Stimulated activated CD8-positive, alpha-beta memory T cell treated with anti-CD3 and anti-CD28 coated beads, Interleukin-4, amount 100 ng/mL, for 4 hours (primary cell): ENCODE measurements at places on chromosomes 7 and 10.

DNA sequence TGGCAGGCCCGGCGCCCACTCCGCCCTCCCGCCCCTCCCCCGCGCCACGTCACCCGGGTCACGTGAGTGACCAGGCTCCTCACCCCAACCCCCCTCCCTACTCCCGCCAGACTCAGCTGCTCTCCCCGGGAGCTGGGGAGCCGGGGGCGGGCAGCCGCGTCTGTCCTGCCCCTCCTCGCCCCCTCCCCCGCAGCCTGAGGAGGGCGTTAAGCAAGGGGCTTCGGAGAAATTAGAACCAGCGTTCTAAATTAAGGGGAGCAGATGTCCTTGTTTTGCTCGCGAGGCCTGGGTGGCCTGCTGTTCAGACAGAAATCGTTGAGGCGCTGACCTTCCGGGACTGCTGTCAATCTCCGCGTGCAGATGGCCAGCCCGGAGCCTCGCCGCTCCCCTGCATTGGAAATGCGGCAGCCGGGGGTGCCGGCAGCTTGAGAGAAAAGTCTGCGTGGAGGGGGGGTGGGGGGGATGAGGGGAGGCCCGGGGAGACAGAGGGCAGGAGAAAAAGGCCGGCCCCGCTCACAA is 102.2 kb upstream of the ZNF438 start:
- DNase-seq: peak; percentile 42

- no peak for DNase-seq
These were observed 132.5 kb downstream of the SORBS1 start for GRCh38 chr10:95428701-95429100.

DNA sequence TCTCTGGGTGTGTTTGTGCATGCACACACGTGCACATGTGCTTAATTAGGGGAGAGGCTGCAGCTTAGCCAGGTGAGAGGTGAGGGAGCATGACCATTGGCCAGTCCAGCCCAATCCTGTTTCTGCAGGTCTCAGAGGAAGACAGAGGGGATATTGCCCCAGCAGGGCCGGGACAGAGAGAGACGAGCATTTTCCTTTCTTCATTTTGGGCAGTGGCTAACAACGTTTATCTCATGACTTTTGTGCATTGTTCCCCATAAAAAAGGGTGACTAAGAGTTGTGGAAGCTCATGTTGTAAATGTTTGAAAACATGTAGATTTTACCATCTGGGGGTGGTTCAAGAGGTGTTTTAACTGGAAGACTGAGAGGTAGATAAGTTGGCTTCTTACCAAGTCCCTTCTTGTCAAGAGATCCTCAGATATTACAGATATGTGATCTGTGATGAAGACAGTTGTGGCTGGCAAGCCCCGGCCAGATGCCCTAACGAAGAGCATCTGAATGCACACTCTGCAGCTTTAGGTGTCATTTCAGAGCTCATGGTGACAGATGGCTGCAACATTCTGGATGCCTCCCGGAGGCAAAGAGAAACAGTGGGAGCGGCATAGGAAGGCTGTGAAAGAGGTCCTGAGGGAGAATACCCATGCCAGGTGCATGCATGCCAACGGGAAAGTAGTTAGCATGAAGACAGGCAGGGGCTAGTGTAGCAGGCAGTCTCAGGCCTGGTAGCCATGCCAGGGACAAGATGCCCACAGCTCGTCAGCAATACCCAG is 16.7 kb upstream of the DMBT1 start:
- DNase-seq: no peak

GRCh38 chr7:26213807-26214515 is 12.4 kb downstream of the CBX3 start:
- DNase-seq: no peak

DNA sequence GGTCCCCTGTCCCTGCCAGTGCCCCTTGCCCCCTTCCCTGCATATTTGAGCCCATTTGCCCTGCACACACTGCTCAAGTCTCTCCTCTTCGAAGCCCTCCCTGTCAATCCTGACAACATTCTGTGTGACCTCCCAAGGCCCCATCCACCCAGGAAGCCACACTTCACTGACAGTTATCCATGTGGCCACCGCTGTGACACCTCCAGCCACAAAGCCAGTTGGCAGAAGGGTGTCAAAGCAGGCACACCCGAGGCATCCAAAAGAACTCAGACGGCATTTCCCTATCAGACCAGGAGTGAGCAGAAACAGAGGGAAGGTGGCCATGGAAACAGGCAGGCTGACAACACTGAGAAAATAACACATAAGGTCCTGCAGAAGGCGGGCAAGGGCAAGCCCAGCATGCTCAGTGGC is 4.6 kb downstream of the POLM start:
- no peak for DNase-seq

- no peak for DNase-seq
These were observed 202.2 kb downstream of the DNAJB9 start for GRCh38 chr7:108771853-108772252.

GRCh38 chr7:19378345-19378714 is 233.1 kb upstream of the FERD3L start:
- no peak for DNase-seq

- no peak for DNase-seq
These were observed 22.2 kb upstream of the LYZL1 start for GRCh38 chr10:29266641-29267040.

GRCh38 chr10:70167246-70167645 is 3.1 kb downstream of the SAR1A start:
- no peak for DNase-seq

DNA sequence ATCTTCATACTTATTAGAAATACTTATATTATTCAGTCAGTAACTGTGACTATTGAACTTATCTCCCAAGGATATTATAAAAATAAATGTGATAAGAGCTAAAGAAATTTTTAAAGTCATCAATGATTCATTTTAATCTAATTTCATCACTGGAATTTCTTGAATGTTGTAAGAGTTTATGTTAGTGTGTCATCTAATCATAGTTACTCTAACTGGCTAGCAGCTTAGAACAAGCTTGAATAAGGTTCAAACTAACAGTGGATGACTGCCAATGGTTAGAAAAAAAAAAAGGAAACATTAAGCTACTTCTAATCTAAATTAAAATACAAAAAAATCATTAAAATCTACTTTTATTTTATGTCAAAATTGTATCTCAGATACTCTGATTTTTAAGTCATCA is 1066.3 kb downstream of the CNTNAP2 start:
- no peak for DNase-seq

GRCh38 chr7:98996150-98996552 is 117.8 kb downstream of the TRRAP start:
- no peak for DNase-seq

DNA sequence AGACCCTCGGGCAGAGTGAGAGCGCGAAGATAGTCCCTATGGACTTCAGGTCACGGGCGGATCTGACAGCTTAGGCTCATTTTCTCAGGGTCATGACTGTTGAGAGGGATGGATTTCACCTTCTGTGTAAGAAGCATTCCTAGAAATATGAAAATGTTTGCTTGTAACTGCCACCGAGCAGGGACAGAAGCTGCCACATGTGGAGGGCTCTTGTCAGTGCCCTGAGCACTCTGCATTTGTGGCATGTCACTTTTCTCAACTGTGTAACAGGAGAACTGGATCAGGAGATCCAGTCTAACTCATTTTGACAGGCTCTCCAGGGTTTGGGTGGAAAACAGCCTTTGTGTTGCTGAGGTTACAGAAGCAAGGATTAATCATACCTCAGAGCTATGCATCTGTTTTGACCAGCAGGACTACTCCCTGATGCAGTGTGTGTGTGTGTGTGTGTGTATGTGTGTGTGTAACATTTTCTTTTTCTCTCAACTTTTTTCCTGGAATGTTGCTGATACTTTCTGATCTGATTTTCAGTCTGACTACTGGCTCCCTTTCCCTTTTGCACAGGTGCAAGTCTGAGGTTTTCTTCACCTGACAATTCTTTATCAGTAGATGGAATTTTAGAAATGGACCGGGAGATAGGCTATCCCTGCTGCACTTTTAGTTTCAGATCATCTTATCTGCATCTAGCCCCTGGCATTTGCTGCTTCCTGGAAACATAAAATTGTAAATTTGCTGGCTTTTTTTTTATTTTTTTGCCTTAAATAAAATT is 183.3 kb downstream of the STK31 start:
- no peak for DNase-seq

- DNase-seq: no peak
These were observed 3.7 kb downstream of the STX1A start for GRCh38 chr7:73715648-73716317.

- no peak for DNase-seq
These were observed 229.7 kb downstream of the ELMO1 start for GRCh38 chr7:37218956-37219355.

DNA sequence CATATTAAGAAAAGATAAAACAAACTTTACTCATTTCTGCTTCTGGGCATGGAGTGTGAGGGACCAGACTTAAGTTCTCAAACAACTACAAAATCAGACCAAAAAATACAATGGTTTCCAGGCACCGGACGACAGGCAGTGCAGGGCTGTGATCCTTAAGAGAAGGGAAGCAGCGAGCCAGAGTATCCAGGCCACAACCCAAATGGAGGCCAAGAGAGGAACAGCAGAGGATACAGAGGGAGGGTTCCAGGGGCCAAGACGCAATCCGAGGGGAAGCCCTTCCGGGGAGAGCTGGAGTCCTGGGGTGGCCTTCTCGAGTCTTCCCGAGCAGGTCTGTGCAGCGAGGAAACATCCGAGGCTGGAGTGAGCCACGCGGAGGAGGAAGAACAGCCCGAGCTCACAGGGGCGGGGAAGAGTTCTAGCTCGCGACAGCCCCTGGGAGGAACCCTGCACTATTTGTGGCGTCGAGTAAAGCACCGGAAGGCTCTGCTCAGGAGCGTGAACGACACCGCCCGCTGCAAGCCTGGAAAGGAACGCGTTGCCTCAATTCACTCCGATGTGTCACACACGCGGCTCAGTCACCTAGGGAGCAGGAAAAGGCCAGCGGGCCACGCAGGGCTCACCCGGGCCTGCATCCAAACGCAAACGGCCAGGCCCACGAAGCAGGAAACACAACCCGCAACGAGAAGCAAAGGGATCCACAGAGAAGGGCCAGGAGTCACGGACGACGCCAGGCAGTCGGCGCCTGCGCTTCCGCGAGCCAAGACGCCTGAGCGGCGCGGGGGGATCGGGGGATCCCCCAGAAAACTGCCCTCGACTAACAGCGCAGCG is 933 bp upstream of the RNF32 start:
- no peak for DNase-seq

DNA sequence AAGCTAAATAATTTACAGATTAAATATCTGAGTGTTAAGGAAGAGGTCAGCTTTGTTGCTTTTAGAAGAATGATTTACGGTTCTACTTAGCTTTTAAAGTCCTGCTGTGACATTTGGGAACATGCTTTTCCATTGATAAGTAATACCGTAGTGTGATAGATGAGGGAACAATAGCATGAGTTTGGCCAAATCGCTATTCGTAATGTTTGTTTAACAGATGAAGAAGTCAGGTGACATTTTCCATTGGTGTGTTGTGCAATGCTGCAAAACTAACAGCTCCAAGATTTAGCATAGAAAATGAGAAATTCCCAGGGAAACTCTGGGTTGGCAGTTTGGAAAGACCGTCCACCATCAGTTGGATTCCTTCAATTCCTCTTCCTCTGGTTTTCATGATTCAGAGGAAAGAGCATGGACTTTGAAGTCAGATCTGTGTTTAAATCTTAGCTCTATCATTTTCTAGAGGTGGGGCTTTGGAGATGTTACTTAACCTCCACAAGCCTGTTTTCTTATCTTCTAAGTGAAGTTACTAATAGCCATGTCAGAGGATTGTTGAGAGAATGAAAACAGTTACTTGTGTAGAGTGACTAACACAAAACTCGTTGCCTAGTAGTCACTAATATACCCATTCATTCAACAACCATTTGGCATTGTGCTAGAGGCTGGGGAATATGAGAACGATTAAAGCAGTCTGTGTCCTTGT is 140.4 kb upstream of the BMPER start:
- no peak for DNase-seq

DNA sequence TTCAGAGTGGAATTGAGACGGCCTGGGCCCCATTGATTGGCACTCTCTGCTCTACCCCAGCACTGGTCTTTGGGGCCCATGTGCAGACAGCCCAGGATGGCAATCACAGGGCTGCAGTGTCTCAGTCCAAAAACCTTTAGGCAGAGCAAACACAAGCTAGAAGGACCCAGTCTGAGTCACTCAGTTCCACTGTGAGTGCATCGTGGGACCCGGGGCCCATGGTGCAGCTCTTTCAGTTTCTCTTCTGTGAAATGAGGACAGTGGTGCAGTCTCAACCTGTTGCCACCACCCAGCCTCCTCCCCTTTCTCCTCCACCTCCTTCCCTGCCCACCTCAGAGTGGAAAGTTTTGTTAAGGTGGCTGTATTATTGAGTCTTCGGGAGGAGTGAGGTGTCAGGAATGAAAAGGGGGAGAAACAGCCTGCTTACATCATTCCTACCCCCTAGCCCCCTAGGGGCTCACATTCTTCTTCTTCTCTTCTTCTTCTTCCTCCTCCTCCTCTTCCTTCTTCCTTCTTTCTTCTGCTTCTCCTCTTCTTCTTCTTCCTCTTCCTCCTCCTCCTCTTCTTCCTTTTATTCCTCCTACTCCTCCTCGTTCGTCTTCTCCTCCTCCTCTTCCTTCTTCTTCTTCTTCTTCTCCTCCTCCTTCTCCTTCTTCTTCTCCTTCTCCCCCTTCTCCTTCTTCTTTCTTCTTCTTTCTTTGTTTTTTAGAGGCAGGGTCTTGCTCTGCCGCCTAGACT is 19.5 kb upstream of the CARD11 start:
- DNase-seq: peak; percentile 54

- no peak for DNase-seq
These were observed 37.2 kb upstream of the RAPGEF5 start for GRCh38 chr7:22393913-22394729.

- no peak for DNase-seq
These were observed 1248.5 kb upstream of the LRRN3 start for GRCh38 chr7:109842386-109842785.

DNA sequence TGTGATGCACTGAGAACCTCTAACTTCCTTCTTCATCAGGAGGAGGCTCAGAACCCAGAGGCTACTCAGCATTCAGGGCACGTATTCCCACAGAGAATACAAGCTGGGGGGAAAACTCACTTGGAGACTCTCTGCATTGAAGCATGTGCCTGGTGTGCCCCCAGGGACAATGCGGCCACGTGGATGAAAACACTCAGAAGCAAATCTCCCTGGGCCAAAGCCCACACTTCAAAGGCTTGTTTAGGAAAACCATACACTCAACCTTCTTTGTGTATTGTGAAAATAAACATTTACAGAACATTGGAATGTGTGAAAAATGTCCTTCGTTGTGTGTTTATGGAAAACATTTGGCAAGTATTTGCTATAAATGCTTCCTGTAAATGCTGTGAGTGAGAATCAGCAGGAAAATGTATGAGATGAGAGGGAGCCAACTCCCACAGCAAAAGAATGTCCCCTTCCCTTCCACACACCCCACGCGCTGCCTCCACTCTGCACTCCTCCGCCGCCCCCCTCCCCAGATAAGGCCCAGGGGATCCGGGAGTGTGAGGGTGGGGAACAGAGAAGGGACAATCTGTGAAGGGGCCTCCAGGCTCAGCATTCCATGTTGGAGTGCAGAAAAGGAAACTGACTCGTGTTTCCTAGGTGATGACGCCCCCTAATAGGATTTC is 339.5 kb downstream of the ELMO1 start:
- no peak for DNase-seq

GRCh38 chr10:43070121-43071085 is 6.5 kb upstream of the RET start:
- DNase-seq: no peak

GRCh38 chr7:84154991-84155781 is 39.4 kb downstream of the SEMA3A start:
- DNase-seq: no peak

GRCh38 chr10:49237985-49238384 is 49.8 kb upstream of the TMEM273 start:
- DNase-seq: no peak

GRCh38 chr10:1661859-1662437 is 75.4 kb downstream of the ADARB2 start:
- DNase-seq: no peak

GRCh38 chr7:55965100-55965470 is 700 bp downstream of the NIPSNAP2 start:
- DNase-seq: no peak
